Stimulated activated CD4-positive, alpha-beta T cell treated with anti-CD3 and anti-CD28 coated beads, Interleukin-12 subunit alpha, Interleukin-12 subunit beta, amount 100 ng/mL, for 4 hours (primary cell): ENCODE measurements at places on chromosomes 13 and 19.
A peak's percentile ranks its signal among the peaks of the same experiment; 100 is the strongest.

DNA sequence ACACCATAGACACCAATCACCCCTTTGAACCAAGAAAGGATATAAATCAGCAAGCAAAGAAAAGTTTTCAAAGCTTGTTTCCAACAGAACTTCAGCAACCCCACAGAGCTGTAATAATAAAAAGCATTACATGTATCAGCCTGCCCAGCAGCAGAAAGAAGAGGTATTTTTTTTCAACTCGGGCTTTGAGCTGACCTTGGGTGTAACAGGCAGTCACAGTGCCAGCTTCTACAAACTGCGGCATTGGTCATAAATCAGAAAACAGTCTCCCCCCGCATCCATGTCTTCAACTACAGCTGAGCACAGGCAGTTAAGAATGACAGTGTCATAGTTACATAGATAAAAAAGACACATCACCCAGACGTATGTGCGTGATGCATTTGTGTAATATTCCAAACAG lies 671.0 kb upstream of the SLITRK1 start:
- DNase-seq, result no peak

DNA sequence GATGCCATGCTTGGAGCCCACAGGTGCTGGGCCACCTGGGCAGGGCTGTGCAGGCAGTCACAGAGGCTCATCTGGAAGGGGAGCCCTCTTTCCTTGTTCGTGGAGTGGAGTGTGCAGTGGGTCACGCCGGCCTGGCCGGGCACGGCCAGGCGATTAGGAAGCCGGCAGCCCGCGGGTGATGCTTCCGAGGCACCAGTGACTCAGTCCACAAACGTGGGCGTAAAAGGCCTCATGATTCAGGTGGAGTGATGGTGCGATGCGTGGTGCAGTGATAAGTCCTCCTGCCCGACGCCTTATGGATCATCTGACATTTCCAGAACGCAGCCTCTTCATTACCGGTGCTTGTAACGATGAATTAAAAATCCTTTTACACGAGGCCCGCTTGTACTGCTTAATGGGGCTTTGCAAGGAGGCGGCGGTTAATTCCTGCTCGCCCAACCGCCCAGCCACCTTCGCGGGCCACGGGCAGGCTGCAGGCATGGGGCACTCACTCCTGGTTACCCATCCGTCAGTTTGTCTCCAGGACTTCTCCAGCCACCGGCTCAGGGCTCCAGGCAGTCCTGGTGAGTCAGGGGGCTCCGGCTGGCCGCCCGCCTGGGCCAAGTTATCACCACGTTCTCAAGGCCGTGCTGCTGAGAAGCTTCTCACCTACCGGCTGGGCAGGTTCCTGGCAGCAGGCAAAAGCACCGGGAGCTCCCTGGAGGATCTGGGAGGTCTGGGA lies 172.4 kb downstream of the KDM4B start:
- DNase-seq, result no peak

- DNase-seq, result no peak
Observed at GRCh38 chr13:23871616-23872220, 17.5 kb downstream of the MIPEP start.

DNA sequence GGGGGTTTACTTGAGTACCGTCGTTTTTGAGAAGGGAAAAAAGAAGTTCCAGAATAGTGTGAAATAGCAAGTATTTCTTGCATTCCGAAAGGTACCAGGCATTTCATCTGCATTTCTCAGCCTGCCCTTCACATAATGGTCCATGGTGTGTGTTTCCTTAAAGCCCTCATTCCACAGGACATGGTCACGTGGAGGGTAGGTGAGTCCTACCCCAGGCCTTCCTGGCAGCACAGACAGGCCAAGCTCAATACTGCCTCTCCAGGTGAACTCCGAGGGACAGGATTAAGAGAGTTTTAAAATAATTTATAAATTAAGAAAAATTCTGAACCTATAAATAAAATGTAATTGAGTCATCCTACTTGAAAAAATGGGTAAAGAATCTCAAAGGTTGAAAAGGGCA lies 64.7 kb downstream of the TNFRSF19 start:
- DNase-seq, result no peak

DNA sequence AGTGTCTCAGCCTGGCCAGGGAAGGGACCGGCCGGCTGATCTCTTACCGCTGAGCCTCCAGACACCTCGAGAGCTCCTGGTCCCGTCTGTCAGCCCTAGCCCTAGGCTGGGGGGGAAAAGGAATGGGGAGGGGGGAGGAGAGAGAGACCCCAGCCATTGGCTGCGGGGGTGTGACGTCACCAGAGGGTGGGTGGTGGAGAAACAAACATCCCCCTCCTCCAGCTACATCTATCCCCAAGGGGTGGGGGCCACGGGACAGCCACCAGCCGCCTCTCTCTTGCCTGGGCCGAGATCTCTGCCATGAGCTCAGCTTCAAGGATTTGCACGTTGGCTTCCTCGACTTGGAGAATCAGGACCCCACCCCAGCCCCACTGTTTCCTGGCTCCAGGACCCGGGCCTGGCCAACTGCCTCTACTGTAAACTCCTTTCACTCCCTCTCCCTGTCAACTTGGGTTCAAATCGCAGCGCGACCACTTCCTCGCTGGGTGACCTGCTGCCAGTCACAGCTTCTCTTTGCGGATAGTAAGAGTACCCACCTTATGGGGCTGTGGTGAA lies at the start of gene PRX:
TSS of gene PRX (minus strand) at position 88 of the 555 bp plus-strand sequence. CDS start 5,446 bp downstream, outside the sequence.
- DNase-seq, result no peak

DNA sequence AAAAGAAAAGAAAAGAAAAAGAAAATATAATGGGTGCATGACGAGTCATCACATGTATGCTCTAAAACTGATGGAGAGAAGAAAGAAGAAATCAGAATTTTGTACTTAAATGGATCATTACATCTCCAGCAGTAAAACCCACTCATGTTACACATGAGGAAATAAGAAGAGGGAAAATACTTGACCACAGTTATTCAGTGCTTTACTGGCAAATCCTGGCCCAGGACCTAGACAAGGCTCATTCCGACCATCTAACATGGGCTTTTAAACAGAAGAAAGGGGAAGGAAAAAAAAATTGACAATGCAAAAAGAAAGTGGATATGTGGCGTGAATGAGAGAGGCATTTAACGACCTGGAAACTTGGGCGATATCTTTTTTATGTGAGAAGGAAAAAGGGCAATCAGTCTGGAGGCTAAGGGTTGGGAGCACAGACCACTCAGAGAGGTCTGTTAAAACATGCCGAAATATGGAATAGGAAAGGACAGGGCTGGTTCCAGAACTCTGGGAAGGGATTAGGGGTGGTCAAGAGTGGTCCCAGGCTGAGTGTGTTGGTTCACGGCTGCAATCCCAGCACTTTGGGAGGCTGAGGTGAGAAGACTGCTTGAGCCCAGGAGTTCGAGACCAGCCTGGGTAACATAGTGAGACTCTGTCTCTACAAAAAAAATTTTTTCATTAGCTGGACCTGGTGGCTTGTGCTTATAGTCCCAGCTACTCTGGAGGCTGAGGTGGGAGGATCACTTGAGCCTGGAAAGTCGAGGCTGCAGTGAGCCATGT lies 1.6 kb downstream of the SIGLECL1 start:
- no peak for DNase-seq

DNA sequence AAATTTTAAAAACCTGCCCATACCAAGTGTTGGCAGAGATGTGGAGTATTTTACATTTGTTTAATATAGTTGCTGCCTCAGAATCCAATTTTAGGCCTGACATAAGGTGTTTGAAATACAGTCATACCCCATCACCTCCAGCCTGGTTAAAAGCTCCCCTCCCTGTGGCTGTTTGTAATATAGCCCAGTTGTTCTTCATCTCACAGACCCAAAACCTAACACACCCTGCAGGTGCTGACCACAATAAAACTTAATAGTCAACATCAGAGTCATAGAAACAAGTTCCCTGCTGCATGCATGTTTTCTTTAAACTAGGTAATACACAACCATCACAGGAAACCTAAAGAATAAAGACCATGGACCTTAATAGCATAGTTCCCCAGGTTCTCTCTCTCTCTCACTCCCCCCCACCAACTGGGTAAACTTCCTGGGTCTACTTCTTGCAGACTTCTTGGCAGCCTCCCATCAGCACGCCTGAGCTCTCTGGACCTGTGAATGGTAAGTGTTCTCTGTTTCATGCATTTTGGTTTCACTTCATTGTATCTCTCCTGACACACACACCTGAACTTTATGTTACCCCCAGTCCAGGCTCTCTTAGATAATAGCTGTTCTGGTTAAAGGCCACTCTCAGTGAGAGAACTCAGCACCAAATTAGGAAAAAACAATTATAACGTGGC lies 1369.9 kb downstream of the EFNB2 start:
- no peak for DNase-seq

GRCh38 chr19:47239610-47240296 lies 8.8 kb upstream of the BBC3 start:
- peak; percentile 49 for DNase-seq

DNA sequence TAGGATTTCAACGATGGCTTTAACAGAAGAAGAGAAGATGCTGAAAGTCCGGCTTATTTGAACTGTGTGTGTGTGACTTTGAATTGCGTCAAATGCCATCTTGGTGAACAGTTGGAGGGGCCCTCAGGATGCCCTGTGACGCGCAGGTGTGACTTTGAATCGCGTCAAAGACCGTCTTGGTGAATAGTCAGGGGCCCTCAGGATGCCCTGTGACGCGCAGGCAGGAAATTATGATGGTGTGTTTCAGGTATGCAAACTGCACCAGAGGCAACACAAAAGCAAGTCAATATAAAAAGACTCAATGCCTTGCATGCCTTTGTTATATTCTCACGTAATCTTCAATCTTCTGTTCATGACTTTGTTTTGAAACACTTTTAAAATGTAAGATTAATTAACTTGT lies 29.2 kb downstream of the ATP11A start:
- no peak for DNase-seq

- no peak for DNase-seq
Observed at GRCh38 chr13:19685034-19685433, 51.6 kb downstream of the MPHOSPH8 start.

- DNase-seq, result no peak
Observed at GRCh38 chr13:64333888-64334287, 2896.2 kb downstream of the PCDH9 start.

- DNase-seq, result no peak
Observed at GRCh38 chr19:47860602-47861297, 1.7 kb downstream of the TPRX2 start.

GRCh38 chr13:21529146-21529893 lies 70.2 kb upstream of the ZDHHC20 start:
- DNase-seq, result no peak

- DNase-seq, result no peak
Observed at GRCh38 chr19:33231511-33231910, 5.9 kb upstream of the SLC7A10 start.

DNA sequence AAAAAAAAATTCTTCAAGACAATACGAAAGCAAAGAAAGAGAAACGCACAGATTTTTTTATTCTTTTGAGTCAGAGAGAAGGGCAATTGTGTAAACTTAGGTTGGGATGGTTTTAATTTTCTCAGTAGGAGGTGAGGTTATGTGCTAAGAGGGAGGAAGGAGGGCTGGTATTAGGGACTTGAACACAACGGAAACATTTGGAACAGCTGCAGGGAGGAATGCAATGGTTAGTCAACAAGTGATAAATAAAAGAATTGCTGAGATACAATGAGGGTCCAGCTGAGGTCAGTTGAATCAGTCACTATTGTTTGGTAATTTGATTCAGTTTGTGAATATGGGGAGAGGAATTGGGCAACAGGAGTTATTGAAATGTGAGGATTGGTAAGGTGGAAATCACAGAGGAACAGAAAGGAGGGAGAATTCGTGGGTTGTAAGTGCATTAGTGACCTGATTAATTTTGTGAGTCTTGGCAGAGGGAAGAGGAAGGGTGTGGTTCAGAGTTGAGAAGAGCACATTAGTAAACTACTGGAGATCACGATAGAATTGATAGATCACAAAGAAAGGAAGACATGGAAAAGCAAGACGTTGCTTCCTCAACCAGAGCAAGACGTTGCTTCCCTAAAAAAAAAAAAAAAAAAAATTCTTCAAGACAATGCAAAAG lies 499.5 kb upstream of the SPRY2 start:
- no peak for DNase-seq

- DNase-seq, result no peak
Observed at GRCh38 chr19:10228920-10229319, 2.2 kb downstream of the S1PR2 start.

GRCh38 chr19:41328842-41329225 lies 18.9 kb downstream of the CCDC97 start:
- DNase-seq, result no peak

GRCh38 chr13:23671897-23672296 lies 101.7 kb downstream of the TNFRSF19 start:
- DNase-seq, result no peak
